ENCODE measurements at places on chromosomes 5 and 9. TPM values are rescaled to one million over a fixed set of nuclear protein-coding genes. Genes with fewer than 3 reads are reported as not detected.

DNA sequence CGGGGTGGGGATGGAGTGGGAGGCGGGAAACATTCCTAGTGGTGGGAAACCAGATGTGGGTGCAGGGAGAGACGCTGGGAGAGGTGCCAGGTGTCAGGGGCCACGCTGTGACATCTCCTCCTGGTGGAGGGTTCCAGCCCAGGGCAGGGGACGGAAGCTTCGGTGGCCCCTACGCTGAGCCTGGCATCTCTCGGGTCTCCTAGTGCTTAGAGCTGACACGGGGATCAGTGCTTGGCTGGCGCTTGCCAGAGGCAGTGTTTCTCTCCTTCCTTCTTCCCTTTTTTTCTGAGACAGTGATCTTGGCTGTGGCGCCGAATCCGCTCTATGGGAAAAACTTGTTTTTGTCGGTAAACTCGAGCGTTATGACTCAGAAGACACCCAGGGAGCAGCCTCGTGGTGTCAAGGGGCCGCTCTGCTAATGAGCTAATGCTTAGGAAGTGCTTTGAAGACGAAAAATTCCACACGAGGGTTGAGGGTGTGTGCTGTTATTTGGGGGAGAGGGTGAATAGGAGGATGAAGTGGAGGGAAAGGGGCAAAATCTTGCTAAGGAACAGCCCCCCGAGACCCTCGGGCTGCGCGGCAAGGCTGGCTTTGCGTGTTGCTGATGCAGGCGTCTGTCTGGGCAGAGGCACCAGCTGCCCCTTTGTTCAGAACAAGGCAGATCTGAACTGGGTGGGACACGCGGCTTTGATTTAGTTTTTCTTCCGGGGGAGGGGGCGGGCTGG, 20.4 kb upstream of the IER5L start:
- DNase-seq: peak; percentile 89

- no peak for DNase-seq
These were observed 22.0 kb downstream of the ALDH1A1 start for GRCh38 chr9:72930828-72931227.

- no peak for DNase-seq
These were observed 26.5 kb upstream of the PCSK1 start for GRCh38 chr5:96459313-96460121.

DNA sequence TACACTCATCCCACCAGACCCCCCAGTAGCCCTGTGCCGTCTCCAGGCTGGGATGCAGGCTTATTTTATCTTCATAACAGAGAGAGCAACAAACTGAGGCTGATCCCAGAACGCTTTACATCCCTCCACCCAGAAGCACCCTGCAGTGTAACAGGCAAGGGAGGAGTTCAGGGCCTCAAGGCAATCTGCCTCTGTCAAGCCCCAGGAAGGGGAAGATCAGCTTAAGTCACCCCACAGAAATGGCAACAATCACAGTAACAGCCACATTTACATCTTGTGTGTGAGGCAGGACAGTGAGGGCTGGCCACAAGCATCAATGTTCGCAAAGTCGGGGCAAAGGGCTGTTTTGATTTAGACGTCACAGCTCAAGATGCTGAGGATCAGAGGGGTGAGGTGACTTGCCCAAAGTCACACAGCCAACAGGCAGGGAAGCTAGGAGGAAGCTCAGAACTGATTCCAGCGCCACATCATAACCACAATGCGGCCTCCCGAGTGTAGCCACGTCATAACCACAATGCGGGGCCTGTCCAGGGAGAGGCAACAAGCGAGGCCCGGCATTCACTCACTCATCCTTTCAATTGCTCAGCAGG, 14.4 kb downstream of the STK10 start:
- DNase-seq: peak; percentile 91

DNA sequence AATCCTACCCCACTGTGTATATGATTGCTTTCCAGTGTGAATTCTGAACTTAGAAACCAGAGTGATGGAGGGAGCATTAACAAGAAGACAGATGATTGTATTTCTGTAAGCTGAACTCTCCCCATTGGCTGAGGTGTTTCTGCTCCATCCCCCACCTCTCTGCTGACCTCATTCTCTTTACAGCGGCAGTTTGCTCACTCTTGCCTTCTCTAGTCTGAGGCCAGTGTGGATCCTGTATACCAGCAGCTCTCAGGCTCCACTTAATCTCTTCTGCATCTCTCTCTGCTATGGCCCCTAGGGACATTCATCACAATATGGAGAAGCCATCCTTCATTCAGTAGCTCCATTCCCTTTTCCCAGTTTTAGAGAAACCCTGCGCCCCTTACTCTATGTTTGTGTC, 358.8 kb downstream of the MAN2A1 start:
- DNase-seq: no peak

Gene GFI1B
- not detected for total RNA-seq

Gene ACOT12
- not detected for total RNA-seq

Gene KLF9
- 4.7 TPM for total RNA-seq

Gene SLC4A9
- not detected for total RNA-seq

Gene UBE2B
- 97.1 TPM for total RNA-seq

Gene SUSD3
- not detected for total RNA-seq

Data from astrocyte (in vitro differentiated cells and primary cell).